Prostate gland (tissue), 2 donors: ENCODE measurements at places on chromosomes 7 and 10.

DNA sequence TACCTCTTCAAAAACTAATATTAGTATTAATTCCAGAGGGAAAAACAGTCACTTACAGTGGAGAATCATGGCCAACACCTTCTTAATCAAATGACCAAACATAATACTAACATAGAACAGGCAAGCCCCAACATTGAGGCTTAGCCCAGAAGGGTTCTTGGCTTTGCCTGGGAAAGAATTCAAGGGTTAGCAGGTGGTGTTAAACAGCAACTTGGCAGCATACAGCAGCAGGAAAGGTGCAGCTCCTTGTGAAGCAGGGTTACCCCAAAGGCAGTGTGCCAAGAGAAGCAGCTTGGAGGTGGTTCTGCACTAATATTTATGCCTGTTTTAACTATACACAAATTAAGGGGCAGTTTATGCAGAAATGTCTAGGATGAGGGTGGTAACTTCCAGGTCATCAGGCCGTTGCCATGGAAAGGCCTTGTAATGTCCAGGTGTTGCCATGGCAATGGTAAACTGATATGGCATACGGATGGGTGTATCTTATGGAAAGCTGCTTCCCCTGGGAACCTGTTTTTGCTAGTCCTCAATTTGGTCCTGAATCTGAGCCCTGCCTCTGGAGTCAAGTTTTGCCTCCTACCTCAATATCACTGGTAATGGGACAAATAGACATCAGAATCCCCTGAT, 27.2 kb upstream of the BEND7 start:
- no peaks in the 10 kb centered on the region for H3K4me1 ChIP-seq
- DNase-seq: no peak
- no peak overlapping the region for H3K27ac ChIP-seq
- no peaks in the 10 kb centered on the region for H3K27me3 ChIP-seq
- H3K36me3 ChIP-seq: no peaks in the 10 kb centered on the region

- no peak overlapping the region for H3K4me3 ChIP-seq
- H3K4me1 ChIP-seq: no peaks in the 10 kb centered on the region
- H3K27ac ChIP-seq: no peak overlapping the region
- DNase-seq: no peak
- no peaks in the 10 kb centered on the region for H3K36me3 ChIP-seq
- H3K27me3 ChIP-seq: no peaks in the 10 kb centered on the region
Observed at GRCh38 chr10:125983161-125983560, 86.8 kb downstream of the FANK1 start.

- H3K4me1 ChIP-seq: peaks cover 3% of the 10 kb centered on the region
- H3K4me3 ChIP-seq: no peak overlapping the region
- H3K27ac ChIP-seq: no peak overlapping the region
- no peaks in the 10 kb centered on the region for H3K27me3 ChIP-seq
- no peak for DNase-seq
- H3K36me3 ChIP-seq: no peaks in the 10 kb centered on the region
Observed at GRCh38 chr7:27244488-27245123, 2.0 kb downstream of the EVX1 start.

DNA sequence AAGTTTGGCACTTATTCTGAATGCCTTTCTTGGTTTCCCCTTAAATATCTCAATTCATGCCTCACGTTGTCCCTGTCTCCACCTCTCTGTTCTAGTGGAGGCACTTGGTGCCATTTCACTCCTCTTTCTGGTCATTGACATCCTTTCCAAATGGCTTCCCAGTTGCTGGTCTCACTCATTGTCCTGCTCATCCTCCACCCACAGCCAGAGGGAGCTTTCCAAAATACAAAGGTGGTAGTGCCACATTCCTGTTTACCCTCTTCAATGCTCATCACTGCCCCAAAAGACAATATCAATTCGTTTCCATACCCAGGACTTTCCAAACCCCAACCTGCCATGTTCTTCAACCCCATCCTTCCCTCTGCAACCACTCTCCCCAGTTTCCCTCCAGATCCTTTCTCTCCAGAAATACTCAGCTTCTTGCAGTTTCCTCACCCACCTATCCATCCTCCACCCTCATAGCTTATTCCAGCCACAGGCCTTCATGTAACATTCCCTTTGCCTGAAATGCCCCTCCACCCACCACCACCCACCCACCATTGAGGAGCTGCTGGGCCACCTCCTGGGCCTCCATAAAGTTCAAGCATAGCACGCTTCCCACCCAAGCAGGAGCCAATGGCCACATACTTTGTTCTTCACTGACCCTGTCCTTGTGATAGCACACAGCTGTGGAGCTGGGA, 63.1 kb upstream of the ADRB1 start:
- no peak for DNase-seq
- H3K27me3 ChIP-seq: no peaks in the 10 kb centered on the region
- H3K27ac ChIP-seq: no peak overlapping the region
- H3K4me3 ChIP-seq: no peak overlapping the region
- no peaks in the 10 kb centered on the region for H3K36me3 ChIP-seq

DNA sequence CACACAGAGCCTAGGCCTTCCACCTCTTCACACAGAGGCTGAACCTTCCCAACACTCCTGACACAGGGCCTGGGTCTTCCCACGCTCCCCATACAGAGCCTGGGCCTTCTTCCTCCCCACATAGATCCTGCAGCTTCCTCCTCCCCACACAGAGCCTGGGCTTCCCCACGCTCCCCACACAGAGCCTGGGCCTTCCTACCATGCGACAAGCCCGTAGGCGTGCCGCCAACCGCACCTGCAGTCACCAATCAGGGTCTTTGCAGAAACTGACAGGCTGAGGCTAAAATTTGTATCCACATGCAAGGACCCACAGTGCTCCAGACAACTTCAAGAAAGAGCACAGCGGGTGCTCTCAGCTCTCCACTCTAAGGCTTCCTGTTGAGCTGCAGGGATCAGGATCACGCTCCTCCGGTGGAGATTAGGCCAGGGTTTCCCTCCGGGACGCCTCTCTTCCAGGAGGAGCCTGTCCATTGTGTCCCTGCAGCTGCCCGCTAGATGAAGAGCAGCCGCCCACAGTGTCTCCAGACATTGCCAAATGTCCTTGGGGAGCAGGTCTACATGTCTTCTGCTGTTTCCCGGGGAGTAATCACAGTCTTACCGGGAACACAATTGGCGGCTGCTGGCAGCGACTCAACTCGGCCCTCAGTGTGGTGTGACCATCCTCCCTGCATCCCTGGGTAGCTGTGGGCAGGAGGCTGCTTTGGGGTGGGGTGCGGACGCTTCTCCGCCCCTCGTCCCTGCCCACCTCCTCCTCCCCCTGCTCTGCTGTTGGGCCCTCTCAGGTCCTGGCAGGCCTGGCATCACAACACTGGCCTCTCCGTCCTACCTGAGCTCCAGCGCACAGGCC, 9.7 kb downstream of the CFAP46 start:
- DNase-seq: no peak
- no peak overlapping the region for H3K4me3 ChIP-seq
- no peak overlapping the region for H3K27ac ChIP-seq
- no peaks in the 10 kb centered on the region for H3K4me1 ChIP-seq

GRCh38 chr7:33530664-33531063, 374.7 kb upstream of the BMPER start:
- no peak overlapping the region for H3K4me3 ChIP-seq
- H3K4me1 ChIP-seq: no peaks in the 10 kb centered on the region
- H3K27me3 ChIP-seq: no peaks in the 10 kb centered on the region
- H3K36me3 ChIP-seq: no peaks in the 10 kb centered on the region

GRCh38 chr10:654647-654996, 34.8 kb downstream of the DIP2C start:
- H3K4me1 ChIP-seq: peaks cover 2% of the 10 kb centered on the region
- H3K36me3 ChIP-seq: no peaks in the 10 kb centered on the region
- H3K27ac ChIP-seq: no peak overlapping the region
- H3K4me3 ChIP-seq: no peak overlapping the region
- no peak for DNase-seq

GRCh38 chr7:121037957-121038716, 49.6 kb downstream of the CPED1 start:
- DNase-seq: no peak
- H3K4me3 ChIP-seq: no peak overlapping the region
- no peaks in the 10 kb centered on the region for H3K27me3 ChIP-seq
- no peaks in the 10 kb centered on the region for H3K4me1 ChIP-seq
- H3K27ac ChIP-seq: no peak overlapping the region
